HEK293T (cell line): ENCODE measurements at places on chromosomes 7 and 10.

- DNase-seq = peak; percentile 53
Observed at GRCh38 chr10:58064714-58065528, 202.8 kb downstream of the IPMK start.

DNA sequence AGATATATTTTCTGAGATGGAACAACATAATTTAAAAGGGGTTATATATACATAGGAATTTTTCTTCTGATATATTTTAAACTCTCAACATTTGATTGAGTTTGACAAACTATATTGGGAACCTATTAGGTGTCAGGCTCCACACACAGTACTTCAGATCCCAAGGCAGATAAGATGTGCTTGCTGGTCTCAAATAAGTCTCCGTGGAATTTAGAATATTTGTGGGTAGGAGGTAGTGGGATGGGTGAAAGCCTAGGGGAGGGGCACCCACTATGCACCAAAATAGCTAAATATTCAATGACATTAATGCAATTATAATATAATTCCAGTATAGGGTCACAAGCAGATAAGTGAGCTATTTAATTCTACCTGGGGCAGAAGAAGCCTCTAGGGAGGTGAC is 81.5 kb downstream of the ARL4A start:
- DNase-seq = no peak

DNA sequence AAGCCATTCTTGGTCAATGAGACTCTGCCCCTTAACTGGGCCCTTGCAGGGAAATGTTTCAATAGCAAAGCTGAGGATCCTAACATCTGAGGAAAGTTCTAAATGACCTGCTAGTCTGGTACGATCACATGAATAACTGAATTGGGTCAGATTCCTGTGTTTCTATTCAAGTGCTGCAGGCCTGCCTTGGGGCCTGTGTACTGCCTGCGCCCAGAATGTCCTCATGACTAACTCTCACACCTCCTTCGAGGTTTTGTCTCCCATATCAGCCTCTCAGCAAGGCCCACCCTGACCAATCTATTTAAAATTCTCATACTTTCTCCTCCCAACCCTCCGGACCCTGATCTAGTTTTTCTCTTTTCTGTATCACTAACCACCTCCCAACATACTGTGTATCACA is 4.4 kb downstream of the JAZF1 start:
- no peak for DNase-seq

DNA sequence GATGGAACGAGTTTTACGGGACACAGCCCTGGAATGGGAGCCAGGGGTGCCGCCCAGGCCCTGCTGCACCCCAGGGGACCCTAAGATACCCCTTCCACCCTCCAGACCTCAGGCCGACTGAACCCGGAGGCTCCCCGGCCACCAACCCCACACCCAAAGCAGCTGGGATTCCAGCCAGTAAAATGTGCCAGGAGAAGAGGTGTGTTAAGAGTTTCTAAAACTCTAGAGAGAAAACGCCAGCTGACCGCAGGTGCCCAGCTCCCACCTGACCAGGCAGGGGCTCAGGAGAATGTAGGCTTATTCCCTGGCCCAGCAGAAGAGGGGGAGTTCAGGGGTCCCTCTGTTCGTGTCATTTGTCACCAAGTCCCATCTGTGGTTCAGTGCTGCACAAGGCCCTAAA is 17.5 kb downstream of the NUDT1 start:
- DNase-seq = no peak

DNA sequence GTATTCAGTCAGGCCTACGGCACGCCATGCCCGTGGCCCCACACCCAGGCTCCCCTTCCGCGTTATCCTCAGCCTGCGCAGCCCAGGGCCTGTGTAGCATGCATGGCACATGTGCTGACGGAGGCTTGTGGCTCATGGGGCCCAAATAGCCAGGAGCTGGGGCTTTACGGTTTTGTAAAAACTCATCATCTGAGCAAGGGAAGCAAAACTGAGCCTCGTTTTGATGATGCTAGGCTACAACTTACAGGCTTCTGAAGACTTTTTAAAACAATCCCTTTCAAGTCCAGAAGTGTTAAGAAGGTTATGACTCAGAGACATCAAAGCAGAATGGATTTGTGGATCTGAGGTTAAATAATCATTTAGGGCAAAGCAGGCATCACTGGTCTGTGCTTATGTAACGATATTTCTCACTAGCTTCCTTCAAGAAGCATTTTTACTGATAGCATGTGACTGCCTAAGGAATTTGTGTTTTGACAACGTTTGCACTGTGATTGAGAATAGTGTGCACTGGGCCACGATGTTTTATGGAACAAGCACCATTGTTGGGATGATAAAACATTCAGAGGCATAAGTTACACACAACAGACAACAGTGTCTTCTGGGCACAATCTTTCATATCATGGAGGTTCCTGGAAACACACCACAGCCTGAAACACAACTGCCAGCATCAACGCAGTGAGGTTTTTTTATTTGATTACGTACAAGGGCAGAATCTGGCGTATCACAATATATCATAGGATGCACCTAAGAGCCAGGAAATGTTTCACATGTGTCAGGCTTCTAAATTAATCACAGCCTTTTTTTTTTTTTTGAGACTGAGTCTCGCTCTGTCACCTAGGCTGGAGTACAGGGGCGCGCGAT is 274.3 kb downstream of the CCDC3 start:
- no peak for DNase-seq

- no peak for DNase-seq
Observed at GRCh38 chr10:3774814-3775695, 10.0 kb downstream of the KLF6 start.

DNA sequence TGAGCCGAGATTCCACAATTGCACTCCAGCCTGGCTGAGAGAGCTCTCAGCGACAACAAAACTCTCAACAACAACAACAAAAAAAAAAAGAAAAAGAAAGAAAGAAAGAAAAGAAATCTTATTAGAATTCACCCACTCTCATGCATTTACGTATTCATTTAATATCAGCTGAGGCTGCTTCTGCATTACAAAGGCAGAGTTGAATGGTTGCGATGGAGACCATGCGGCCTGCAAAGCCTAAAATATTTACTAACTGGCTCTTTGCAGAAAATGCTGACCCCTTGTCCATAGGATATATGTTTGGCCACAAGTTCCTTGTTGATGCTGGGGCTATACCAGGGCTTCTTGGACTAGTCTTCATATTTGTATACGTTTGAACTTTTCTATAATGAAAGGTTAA is 109.4 kb downstream of the SPDYE5 start:
- DNase-seq = no peak

DNA sequence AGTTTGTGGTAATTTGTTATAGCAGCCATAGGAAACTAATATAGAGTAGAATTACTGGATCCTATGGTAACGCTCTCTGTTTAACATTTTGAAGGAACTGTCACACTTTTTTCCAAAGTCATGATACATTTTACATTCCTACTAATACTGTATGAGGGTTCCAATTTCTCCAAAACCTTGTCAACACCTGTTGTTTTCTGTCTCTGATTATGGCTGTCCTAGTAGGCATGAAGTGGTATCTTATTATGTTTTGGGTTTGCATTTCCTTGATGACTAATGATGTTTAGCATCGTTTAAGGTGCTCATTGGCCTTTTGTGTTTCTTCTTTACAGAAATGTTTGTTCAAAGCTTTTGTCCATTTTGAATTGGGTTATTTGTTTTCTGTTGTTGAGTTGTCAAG is 69.6 kb downstream of the VPS50 start:
- no peak for DNase-seq

GRCh38 chr7:78852951-78853350 is 600.5 kb downstream of the MAGI2 start:
- DNase-seq = no peak

DNA sequence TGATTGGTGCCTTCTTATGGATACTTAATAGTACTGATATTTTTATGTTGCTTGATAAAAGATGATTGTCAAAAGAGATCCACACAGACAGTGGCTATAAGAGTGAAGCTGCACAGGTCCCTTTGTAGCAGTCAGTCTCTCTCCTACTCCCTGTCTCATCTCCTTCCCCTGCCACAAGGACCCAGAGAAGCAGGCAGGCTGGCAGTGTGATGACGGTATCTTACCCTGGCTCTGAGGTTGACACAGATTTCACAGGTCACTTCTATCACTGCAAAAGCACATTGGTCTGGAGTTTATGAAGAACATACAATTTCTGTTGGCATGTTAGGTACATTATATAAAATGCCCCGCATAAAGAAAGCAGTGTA is 64.4 kb upstream of the AHR start:
- DNase-seq = no peak

DNA sequence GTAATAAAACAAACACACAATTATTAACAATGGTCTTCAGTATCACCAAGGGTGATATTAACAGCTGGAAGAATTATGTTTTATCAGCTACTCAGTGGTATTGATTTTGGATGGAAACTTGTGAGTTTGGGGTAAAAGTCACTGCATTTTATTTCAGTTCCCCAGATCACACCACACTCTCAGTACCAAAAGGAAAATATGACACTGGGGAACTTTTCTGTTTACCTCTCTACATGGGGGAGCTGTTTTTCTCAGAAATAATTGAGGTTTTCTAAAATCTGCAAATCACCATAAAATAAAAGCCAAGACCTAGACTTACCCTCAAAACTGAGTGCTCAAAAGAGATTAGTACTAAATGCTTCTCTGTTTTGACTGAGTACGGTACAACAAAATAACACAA is 98.6 kb upstream of the FEZF1 start:
- DNase-seq = no peak

- DNase-seq = peak; percentile 78
Observed at GRCh38 chr10:97025613-97026242, 160.0 kb downstream of the SLIT1 start.

GRCh38 chr7:24974026-24974832 is 5.7 kb downstream of the OSBPL3 start:
- no peak for DNase-seq
